ENCODE measurements at places on chromosomes 12 and 14.

DNA sequence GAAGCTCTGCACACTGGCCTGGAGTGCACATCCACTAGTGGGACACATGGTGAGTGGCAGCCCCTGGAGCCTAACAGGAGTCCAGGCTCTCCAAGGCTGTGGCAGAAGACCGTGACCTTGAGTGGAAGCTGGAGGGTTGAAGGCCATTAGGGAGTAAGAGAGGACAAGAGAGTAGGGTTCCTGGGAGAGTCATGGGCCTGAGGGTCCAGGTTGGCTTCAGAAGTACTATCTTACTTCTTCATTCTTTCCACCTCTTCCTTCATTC is 406 bp downstream of the IL23A start:
- DNase-seq, result no peak

GRCh38 chr14:100472491-100472890 is 114.7 kb downstream of the BEGAIN start:
- no peak for DNase-seq

- peak; percentile 69 for DNase-seq
These were observed 5.2 kb upstream of the RIMKLB start for GRCh38 chr12:8692573-8692972.

GRCh38 chr14:26663506-26663905 is 65.7 kb upstream of the NOVA1 start:
- DNase-seq, result no peak

DNA sequence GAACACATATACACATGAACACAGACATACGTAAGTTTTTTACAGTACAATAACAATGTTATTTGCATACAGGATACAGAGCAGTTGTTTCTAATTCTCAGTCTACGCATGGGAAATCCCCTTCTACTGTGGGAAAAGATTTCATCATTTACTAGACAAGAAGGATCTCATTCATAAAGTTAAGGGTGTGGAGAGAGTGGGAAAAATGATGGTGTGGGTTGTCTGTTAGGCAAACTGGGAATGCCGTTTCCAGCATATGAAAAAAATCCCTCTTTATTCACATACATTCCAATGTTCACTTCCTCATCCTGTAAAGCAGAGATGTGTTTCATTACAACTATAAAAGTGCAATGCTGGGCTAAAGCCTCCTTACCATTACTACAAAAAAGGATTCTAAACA is 120.9 kb downstream of the SINHCAF start:
- peak; percentile 43 for DNase-seq

GRCh38 chr14:55535516-55536203 is 44.3 kb upstream of the KTN1 start:
- peak; percentile 78 for DNase-seq

DNA sequence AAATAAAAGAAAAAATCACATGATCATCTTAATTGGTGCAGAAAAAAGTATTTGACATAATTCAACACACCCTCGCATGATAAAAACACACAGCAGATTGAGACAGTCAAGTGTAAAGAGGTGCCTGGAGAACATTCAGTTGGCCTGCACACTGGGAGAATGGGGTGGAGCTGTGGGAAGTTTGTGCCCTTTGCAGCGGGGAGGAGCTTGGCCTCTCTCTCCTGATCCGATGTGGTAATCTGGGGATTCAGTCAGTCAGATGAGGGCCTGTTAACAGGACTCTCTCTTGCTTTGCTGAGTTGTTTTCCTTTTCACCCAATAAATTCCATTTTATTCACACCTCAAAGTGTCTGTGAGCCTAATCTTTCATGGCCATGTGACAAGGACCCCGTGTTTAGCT is 5.9 kb downstream of the SERPINA6 start:
- DNase-seq, result peak; percentile 79

DNA sequence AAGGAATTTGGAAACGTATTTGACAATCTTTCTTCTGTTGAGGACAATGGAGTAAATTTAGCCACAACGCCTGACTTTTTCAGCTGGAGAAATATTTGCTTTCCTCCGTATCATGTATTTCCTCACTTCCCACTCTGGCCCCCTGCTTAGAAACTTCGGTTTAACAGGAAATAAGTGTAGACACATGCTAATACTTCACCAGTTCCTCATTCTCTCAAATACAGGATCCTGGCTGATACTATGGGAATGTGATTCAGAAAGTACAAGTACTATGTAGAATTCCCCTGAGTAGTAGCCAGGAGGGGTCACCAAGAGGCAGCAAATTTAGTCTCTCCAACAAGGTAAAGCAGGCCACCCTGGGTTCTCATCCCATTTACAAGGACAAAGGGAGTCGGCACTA is 58.0 kb downstream of the FAR2 start:
- DNase-seq, result no peak

- DNase-seq, result no peak
These were observed 12.0 kb downstream of the TFCP2 start for GRCh38 chr12:51160814-51161459.

GRCh38 chr12:17266856-17267255 is 660.9 kb upstream of the LMO3 start:
- DNase-seq, result no peak

DNA sequence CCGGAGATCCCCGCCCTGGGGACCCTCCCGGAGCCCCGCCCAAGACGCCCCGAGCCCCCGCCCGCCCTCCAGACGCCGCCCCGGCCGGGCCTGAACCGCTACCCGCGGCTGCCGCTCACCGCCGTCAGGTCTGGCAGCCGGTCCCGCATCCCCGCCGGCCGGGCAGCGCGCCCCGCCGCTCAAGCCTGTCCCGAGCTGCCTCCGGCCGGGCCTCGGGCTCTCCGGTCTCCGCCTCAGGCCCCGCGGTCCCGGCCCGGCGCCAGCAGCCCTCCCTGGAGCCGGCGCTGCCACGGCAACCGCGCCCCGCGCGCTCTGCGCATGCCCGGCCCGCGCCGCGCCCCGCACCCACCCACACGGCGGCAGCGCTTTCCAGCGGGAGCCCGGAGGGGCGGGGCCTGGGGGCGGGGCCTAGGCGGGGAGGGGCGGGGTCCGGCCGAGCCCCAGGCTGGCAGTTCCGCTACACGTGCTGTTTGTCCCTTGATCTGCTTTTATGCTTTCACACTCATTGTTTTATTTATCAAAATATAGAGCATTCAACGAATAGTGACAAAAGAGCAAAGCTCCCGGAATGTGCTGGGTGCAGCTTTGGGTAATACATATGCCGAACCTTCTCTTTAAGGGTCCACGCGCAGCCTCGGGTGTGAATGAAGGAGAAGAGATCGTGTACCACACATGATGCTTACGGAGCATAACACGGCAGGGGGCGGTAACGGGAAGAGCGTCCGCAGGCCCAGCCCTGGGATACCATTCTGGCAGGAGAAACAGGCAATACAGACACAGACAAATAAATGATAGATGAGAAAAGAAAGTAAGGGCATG is at the start of gene STX2:
Gene STX2 (minus strand): TSS at position 300 of the 819 bp plus-strand sequence. CDS start 151 bp downstream, at position 149.
- peak; percentile 66 for DNase-seq

All from renal cortical epithelial cell (primary cell).